Fibroblast of skin of right biceps (primary cell): ENCODE measurements at places on chromosomes 16 and 17.

DNA sequence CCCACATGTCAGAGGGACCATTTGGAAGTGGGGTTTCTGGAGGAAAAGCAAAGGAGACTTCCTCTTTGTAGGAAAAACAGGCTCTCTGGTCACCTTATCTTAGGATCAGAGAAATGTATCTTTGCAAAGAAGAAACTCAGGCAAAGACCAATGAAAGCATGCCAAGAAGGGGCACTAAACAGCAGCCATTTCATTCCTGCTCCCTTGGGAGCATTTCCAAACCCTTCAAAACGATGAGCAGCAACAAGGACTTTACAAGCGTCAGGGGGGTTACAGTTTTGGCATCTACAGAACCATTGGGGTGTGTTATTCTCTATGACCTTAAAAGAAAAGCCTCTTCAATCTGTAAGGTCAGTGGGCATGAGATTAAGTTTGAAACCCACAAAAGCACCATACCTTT is 122.8 kb downstream of the SMG6 start:
- no peak for DNase-seq

DNA sequence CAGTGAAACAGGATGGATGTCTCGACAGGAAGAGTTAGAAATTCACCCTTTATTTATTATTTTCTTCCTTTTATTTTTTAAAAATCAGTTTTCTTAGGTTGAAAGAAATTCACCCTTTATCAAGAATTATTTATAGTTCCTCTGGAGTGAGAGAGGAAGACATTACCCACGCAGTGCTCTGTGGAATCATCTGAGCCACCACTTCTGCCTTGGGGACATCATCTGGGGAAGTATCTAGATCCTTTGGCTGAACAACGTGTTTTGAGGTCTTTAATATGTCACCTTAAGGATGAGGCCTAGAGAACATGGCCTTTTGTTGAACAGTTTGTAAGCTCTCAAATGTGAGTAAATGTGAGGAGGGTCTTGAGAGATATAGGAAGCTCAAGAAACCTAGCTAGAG is 183.3 kb downstream of the UTP18 start:
- no peak for DNase-seq

DNA sequence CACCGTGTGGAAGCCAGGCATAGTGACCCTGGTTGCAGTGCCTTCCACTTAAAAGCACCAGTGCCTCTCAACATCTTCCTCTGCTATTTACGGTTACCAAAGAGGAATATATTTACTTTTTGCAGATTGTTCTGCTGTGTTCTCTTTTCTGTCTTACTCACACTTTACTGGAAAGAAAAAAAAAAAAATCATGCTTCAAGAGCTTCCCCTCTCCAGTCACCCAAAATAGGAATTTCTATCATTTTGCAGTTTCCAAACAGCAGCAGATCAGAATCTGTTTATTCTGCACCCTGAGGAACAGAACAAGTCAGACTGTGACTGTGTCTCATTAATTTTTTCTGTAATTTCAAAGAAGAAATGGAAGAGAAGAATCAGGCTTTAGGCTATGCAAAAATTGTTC is 96.1 kb downstream of the KCNJ2 start:
- DNase-seq, result no peak

DNA sequence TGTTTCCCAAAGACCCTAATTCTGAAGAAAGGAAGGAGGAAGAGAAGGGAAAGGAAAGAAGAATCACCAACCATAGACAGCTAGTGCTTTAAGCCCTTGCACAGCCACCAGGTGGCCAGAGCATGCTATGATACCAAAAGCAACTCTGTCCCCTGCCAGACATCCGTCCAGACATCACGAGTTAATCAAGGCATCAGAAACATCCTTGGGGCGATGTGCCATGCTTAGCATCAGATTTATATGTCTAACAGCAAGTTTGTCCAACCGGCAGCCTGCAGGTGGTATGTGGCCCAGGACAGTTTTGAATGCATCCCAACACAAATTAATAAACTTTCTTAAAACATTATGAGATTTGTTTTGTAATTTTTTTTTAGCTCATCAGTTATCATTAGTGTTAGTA is 2.9 kb upstream of the CRYBA1 start:
- DNase-seq, result peak; percentile 59

GRCh38 chr17:7992516-7992915 is 9.9 kb upstream of the GUCY2D start:
- peak; percentile 37 for DNase-seq

DNA sequence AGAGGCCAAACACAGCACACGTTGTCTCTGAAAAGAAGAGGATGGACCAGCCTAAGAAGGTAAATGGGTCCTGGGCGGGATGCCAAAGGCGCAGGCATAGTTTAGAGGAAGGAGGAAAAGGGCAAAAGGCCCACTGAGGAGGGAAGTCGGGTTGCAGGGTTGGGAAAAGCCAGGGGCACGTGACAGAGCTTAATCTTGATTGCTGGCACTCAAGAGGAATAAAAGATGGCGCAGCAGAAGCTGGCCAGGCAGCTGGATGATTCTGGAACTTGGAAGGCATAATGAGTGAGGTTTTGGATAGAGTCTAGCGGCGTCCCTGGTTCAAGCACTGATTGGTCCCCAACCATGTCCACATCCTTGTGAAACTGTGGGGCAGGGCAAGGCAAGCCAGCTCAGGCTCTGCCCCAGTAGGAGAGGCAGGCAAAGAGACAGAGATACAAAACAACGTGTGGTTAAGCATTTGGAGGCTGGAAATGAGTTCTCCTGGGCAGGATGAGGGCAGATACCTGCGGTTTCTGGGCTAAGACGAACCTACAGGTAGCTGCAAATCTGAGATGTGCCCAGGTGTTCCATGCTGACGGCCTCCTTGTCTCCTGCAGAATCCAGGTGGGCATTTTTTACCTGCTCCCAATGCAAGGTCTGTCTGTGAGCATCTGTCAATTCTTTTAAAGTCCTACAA is 52.7 kb upstream of the CIBAR2 start:
- no peak for DNase-seq
